ENCODE measurements at places on chromosomes 12 and 14.
A peak's percentile ranks its signal among the peaks of the same experiment; 100 is the strongest.

DNA sequence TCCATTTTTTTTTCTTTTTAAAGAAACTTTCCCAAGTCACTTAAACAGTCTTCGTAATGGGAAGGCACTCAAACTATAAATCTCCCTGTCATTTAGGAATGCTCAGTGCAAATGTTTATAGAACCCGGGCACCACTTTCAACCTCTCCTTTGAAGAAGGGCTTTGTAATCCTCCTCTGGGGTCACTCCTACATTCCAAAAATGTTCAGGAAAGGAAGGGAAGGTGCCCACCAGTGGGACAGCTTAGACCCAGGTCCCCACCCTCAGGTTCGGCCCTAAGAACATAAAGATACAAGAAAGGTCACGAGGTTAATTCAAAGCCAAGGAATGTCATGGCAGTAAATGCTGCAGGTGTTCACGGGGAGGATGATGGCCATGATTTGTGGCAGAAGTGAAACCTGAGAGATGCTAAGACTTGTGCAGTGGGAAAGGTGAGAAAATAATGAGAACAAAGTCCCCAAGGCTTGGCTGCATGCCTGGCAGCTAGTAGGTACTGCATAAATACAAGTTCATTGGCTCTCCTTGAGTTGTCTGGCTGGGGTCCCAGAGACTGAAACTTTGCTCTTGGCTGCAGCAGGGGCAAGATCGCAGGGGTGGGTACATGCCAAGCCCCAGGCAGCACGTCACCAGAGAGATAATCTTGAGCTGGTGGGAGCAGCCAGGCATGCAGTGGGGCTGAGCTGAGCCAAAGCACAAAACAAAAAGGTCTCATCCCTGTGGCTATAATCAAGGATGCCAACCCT, 21.1 kb downstream of the KRT18 start:
- no peak for DNase-seq

DNA sequence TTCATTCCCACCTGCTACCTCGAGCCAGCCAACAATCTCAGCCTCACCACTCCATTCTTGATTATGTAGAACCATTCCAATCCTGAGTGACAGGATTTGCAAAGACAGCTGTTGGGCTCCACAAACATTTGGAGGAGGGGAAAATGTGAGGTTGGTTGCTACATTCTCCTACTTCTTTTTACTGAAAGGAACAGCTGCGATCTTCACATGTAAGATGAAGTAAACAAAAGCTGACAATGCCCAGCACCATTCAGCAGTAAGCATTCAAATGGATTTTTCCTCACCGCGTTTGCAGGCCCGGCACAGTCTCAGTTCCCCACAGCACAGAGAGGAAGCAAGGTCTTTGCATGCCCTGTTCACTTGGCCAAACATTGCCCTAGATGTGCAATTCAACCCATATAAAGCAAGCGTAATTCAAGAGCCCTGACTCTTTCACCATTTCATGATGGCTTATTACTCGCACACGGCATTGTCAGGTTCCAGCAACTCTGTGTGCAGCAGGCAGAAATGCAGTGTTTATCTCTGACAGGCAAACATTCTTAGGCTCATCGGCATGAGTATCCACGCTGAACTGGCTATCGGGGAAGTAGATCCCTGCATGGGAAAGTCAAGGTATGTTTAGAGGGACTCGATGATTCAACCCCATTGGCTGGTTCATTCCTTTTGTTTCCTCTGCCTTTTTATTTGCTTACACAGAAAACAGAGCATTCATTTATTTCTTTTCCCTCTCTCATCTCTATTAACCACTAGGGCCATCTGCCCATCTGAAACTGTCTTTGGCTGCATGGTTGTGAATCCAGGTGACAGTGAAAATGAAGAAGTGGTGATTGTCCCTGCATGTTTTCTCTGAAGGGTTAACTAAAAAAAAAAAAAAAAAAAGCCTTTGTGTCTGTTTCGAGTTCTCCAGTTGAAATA, 236.1 kb upstream of the PLEKHG7 start:
- peak; percentile 79 for DNase-seq

- peak; percentile 13 for DNase-seq
Measured at GRCh38 chr12:121807642-121808347, 4.0 kb downstream of the SETD1B start.

DNA sequence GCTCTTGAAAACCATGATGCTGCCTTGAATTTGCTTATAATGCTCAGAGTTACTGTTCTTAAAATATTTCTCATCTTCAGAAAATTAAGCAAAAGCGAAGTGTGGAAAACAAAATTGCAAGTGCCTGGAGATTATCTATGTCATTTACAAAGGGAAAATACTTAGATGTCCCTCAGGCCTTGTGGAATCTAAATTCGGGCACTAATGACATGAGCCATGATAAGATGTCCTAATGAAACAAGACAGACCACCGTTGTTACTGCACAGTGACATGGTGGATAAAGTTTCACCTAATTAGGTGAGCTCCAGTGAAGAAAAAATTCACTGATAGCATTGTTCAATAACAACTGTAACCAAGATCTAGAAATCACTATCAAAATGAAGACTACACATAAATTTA, 30.4 kb downstream of the PPP1R13B start:
- no peak for DNase-seq

GRCh38 chr12:66119870-66120241, 10.7 kb downstream of the LLPH start:
- DNase-seq = no peak

DNA sequence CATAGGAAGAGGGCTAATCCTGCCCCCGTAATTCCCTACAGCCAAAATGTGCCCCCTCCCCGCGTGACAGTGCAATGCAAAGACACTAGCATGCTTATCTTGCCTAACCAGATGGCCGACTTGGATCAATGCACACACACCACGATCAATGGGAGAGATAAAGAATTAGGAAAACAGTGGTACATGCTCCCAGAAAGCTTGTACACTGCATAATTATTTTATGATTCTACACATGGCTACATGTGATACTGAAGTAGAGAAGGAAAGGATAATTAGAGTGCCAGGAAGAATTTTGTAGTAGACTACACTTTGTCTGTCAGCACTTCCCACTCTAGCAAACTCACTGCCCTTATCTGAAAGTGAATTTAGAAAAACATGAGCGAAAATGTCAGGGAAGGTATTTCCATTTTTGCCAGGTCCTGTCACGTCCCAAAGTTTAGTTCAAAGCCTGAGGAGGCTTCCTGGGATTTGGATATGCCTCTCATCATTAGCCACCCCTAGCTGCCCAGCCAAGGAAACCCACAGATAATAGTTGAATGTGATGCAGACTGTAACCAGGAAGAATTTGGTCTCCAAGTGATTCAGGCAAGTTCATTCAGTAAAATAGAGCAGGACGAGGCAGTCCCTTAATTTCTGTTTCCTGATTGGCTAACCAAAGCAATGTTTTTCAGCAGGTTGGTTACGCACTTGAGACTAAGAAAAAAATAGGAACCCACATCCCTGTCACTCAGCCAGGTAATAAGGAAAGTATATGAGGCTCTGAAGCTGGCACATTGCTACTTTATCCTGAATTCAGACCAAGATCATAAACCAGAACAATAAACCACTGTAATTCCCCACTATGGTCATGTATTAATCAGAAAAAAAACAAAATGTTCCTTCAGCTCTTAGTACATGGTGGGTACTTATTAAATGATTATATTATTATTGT, 199.6 kb upstream of the OTX2 start:
- no peak for DNase-seq

DNA sequence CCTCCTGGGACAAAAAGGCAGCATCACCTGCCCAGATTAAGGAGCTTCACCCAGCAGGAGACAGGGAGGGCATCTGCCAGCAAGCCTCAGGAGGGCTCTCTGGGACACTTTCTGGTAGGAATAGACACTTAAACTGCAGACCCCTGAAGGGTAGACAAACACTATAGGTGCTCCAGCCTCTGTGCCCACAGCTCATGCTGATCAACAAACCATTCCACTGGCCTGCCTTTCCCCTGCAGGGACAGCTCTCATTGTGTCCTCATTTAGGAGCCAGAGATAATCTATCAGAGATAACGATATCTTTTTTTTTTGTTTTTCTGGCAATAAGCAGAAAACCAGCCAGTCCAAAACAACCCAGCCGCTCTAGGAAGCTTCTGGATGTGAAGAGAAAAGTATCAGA, 251.8 kb upstream of the CCDC196 start:
- no peak for DNase-seq
